ENCODE measurements at places on chromosomes 11 and 22.

GRCh38 chr22:44023404-44024287 lies 456 bp upstream of the PARVB start:
- H3K36me3 ChIP-seq, result no peaks in the 10 kb centered on the region
- peaks cover 29% of the 10 kb centered on the region for H3K4me1 ChIP-seq
- H3K27me3 ChIP-seq, result peaks cover 7% of the 10 kb centered on the region
- H3K4me3 ChIP-seq, result peak overlapping the region; percentile 73
- no peak for DNase-seq

GRCh38 chr11:95487391-95487790 lies 256.4 kb upstream of the SESN3 start:
- no peaks in the 10 kb centered on the region for H3K36me3 ChIP-seq
- H3K27me3 ChIP-seq, result no peaks in the 10 kb centered on the region
- no peaks in the 10 kb centered on the region for H3K4me1 ChIP-seq

GRCh38 chr11:68936358-68936636 lies 32.6 kb downstream of the IGHMBP2 start:
- peaks cover 5% of the 10 kb centered on the region for H3K36me3 ChIP-seq
- DNase-seq, result no peak
- H3K4me3 ChIP-seq, result no peak overlapping the region

- H3K4me3 ChIP-seq, result no peak overlapping the region
- no peak for DNase-seq
- H3K4me1 ChIP-seq, result peaks cover 85% of the 10 kb centered on the region
- H3K27ac ChIP-seq, result no peak overlapping the region
- no peaks in the 10 kb centered on the region for H3K27me3 ChIP-seq
Measured at GRCh38 chr11:96090711-96091110, 166.8 kb upstream of the MTMR2 start.

- no peaks in the 10 kb centered on the region for H3K36me3 ChIP-seq
- H3K27ac ChIP-seq, result no peak overlapping the region
- DNase-seq, result no peak
Measured at GRCh38 chr22:39313258-39314001, 6.0 kb downstream of the RPL3 start.

GRCh38 chr11:67345920-67346819 lies 7.2 kb downstream of the POLD4 start:
- no peaks in the 10 kb centered on the region for H3K36me3 ChIP-seq
- peak; percentile 47 for DNase-seq
- H3K4me3 ChIP-seq, result peak overlapping the region; percentile 76
- H3K27ac ChIP-seq, result peak overlapping the region; percentile 89
- H3K4me1 ChIP-seq, result peaks cover 58% of the 10 kb centered on the region
- no peaks in the 10 kb centered on the region for H3K27me3 ChIP-seq

GRCh38 chr22:46078241-46079092 lies 71.9 kb upstream of the PPARA start:
- no peak for DNase-seq
- H3K36me3 ChIP-seq, result no peaks in the 10 kb centered on the region

GRCh38 chr11:110358336-110358735 lies 61.9 kb upstream of the RDX start:
- DNase-seq, result no peak
- no peak overlapping the region for H3K4me3 ChIP-seq
- no peaks in the 10 kb centered on the region for H3K36me3 ChIP-seq
- H3K27ac ChIP-seq, result no peak overlapping the region
- no peaks in the 10 kb centered on the region for H3K27me3 ChIP-seq
- no peaks in the 10 kb centered on the region for H3K4me1 ChIP-seq

DNA sequence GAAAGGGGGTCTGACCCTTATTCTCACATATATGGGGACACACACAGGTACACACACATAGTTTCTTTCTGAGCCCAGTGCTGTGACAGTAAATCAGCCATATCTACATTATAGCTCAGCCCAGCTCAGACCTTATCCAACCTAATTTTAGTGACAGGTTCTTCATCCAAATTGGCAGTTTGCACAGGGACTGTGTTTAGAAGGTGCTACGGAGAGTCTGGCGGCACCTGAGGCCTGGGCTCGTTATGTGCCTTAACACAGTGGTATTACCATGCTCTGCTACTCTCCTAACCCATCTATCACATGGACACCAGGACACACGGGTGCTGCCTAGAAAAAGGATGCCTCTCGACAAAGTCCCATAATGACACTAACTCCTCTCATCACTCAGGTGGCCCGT lies 109.3 kb downstream of the GALNT18 start:
- DNase-seq, result no peak
- no peak overlapping the region for H3K27ac ChIP-seq
- no peak overlapping the region for H3K4me3 ChIP-seq
- H3K27me3 ChIP-seq, result no peaks in the 10 kb centered on the region

Measured in naive thymus-derived CD8-positive, alpha-beta T cell (primary cell).